ENCODE measurements at places on chromosomes 2 and 18.
A peak's percentile ranks its signal among the peaks of the same experiment; 100 is the strongest.

GRCh38 chr2:149658553-149658952, 71.0 kb upstream of the MMADHC start:
- no peak for DNase-seq

DNA sequence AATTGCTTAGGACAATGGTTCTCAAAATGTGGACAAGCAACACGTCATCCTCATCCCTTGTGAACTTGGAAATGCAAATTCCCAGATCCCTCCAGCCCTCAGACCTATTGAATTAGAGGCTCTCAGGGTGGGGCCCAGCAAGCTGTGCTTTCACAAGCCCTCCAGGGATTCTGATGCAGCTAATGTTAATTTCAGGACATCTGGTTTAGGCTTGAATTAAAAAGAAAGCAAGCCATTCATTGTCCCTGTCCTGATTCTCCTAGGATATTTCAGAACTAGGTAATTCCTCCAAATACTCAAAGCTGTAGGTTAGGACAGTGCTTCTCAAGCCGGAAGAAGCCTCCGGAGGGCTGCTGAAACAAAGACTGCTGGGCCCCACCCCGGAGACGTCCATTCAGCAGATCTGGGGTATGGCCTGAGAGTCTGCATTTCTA, 26.0 kb upstream of the GLI2 start:
- DNase-seq, result no peak

- peak; percentile 77 for DNase-seq
Measured at GRCh38 chr2:66574701-66575624, 140.0 kb downstream of the MEIS1 start.

- DNase-seq, result no peak
Measured at GRCh38 chr2:68193144-68193543, 35.5 kb downstream of the PNO1 start.

DNA sequence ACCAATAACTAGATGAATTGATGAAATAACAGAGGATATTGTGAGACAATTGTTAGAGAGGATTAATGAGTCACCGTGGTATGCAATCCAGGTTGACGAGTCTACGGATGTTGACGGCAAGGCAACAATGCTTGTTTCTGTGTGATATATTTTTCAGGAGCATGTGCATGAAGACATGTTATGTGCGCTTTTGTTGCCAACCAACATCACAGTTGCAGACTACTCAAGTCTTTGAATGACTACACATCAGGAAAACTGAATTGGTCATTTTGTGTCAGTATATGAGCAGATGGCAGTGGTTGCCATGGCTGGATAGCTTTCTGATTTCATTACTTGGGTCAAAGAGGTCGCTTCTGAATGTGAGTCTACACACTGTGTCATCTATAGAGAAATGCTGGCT, 96.8 kb upstream of the CRACDL start:
- no peak for DNase-seq

GRCh38 chr18:48540251-48541025, 1.6 kb downstream of the CTIF start:
- DNase-seq, result peak; percentile 22
